ENCODE measurements at places on chromosomes 2 and 18.

GRCh38 chr2:216596236-216596979 is 36.8 kb upstream of the IGFBP2 start:
- DNase-seq: peak; percentile 33

DNA sequence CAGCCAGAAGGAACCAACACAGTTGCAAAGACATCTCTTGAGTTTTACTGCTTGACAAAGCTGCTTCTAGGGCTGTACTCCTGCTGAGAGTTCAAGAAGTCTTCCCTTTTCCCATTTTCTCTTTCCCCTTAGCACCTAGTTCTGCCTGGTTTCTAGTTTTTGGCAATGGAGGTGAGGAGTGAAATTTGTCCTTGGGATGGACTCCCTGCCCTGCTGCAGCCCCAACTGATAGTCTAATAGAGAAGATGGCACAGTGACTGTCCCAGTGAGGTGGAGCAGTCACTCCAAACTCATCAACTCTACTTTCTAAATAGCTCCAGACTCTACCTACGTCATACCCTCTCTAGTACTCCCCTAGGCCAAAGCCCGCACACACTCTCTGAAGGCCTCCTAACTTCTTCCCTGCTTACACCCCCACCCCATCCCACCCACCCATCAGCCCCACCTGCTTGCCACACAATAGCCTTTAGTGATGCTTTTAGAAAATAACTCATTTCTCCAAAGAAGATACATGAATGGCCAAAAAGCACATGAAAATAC is 164.4 kb downstream of the DDX1 start:
- DNase-seq: no peak

GRCh38 chr2:174031226-174031625 is 66.1 kb upstream of the SP3 start:
- no peak for DNase-seq

- DNase-seq: no peak
Observed at GRCh38 chr2:85523062-85523902, 15.7 kb upstream of the MAT2A start.

DNA sequence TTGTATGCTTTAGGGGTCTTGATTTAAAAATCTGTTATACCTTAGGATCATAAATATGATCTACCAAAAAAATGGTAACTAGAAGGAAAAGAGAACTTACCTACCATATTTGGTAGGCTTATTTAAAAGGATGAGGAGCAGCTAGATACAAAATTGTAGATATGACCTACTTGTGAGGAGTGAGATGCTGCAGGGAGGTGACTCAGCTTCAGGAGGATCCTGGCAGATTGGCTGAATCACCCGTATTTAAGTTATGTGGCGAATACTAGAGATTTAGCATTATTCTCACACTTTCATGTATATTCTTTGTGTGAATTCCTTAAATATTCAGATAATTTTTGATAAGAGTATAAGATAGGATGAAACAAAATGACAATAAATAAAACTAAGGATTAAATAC is 657.3 kb upstream of the LINC00305 start:
- no peak for DNase-seq

DNA sequence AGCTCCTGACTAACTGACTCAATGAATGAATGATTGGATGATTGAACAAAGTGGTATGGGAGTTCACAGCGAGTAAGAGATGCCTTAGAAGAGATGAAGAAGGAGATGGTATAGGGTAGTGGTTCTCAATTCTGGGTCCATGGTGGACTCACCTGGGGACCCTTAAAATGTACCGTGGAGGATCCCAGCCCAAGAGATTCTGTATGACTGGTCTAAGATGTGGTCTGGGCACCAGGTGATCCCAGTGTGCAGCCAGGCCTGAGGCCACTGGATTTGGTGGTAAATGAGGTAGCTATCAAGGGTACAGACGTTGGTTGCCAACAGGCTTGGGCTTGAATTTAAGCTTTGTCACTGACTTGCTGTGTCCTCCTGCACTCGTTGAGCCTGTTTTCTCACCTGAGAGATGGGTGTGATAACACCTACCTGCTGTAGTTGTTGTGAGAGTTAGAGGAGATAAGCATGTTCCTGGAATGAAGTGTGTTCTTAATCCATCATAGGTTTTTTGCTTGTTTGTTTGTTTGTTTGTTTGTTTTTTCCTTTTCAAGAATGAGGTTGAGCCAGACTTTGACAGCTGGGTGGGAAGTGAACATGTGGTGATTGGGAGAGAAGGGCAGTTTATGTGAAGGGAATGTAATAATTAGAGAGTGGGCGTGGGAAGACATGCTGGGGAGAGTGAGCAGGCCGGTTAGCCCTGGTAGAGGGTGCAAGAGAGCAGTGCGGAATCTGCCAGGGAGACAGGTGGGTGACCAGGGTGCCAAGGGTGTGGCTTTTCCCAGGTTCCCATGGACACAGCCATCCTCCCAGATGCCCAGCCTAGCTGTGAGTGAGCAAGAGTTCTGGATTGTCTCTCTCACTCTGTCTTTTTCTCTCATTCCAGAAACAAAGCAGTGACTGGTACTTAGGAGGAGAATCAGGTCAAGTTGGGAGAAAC is 31.4 kb upstream of the IL1B start:
- DNase-seq: no peak

DNA sequence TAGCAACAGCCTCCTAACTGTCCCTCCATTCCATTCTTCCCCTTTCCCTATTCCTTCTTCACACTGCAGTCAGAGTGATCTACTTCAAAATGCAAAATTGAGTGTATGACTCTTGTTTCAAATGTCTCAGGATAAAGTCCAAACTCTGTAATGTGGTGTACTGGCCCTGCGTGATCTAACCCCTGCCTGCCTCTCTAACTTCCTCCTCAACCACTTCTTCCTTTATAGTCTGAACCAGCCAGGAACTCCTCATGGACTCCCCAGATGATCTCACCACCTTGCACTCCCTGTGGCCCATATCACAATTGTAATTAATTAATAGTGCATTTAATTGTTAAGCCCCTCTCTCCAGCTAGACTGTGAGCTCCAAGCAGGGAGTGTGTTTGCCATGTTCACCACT is 3.1 kb upstream of the B3GNT2 start:
- no peak for DNase-seq

- no peak for DNase-seq
Observed at GRCh38 chr2:120300385-120300784, 45.6 kb upstream of the INHBB start.

GRCh38 chr2:212299943-212300342 is 238.7 kb downstream of the ERBB4 start:
- no peak for DNase-seq

- DNase-seq: no peak
Observed at GRCh38 chr2:25388491-25388890, 46.8 kb upstream of the DNMT3A start.

- no peak for DNase-seq
Observed at GRCh38 chr2:190911813-190912212, 31.2 kb downstream of the GLS start.

DNA sequence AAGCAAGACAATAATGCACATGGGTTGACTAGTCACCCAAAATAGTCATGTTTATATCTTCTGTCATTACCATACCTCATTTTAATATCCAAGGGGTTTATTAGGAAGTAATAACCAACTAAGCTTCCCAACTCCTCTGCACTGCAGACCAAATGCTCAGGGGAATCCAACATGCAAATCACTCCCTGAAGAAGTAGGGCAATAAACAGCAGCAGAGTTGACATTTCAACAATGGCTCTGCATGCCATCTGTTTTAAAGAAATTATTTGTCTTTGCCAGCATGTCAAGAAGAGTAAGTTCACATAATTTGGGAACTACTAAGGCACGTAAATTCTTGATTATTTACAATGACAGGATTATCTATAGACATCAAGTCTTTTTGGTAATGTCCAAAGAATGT is 84.4 kb upstream of the LYPD1 start:
- DNase-seq: no peak

DNA sequence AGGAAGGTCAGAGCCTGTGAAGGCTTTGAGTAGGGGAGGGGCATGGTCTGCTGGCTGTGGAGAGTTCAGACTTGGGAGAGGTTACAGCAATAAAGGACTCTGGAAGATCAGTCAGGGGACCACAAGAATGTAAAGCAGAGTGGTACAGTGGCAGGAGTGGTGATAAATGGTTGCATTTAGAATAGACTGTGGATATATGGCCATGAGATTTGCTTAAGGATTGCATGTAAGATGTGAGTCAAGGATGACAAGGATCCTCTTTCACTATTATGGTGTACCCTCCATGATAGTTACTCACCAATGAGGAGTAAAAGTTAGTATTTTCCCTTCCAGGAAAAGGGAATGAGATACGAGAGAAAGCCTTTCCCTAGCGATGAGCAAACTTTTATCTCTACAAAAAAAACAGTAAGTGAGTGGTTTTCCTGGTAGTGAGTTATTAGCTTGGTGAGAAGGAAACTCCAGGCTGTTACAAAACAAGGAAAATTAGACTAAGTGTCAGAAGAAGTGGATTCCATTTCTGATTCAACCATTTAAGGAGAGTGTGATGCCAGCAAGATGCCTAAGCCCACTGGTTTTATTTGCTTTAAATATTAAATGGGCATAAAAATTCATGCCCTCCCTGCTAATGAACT is 818.0 kb upstream of the ACVR2A start:
- DNase-seq: no peak

- no peak for DNase-seq
Observed at GRCh38 chr2:172962824-172963223, 112.8 kb upstream of the MAP3K20 start.

- no peak for DNase-seq
Observed at GRCh38 chr2:234107861-234108260, 57.4 kb downstream of the SPP2 start.

- no peak for DNase-seq
Observed at GRCh38 chr2:44766220-44766619, 175.3 kb upstream of the SIX3 start.

- DNase-seq: no peak
Observed at GRCh38 chr18:24443870-24444269, 16.6 kb upstream of the HRH4 start.

- no peak for DNase-seq
Observed at GRCh38 chr18:60110836-60111235, 211.0 kb downstream of the PMAIP1 start.

GRCh38 chr2:165277295-165277694 is 38.1 kb downstream of the SCN2A start:
- no peak for DNase-seq

DNA sequence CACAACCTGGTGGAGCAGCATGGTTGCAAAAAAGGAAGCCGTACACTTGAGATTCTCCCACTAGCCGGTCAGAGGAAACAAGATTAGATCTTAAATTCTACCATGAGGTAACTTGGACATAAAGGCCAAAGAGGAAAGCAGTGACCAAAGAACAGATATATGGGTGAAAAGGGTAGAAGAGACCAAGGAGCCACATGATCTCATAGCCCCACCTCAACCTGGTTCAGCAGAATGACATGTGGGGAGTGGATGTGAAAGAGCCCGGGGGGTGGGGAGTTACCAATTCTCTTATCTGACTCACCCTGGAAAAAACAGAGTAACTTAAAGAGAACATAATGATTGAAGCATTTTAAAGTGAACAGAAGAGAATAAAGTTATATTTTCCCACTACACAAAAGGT is 683.0 kb downstream of the DSC3 start:
- no peak for DNase-seq

DNA sequence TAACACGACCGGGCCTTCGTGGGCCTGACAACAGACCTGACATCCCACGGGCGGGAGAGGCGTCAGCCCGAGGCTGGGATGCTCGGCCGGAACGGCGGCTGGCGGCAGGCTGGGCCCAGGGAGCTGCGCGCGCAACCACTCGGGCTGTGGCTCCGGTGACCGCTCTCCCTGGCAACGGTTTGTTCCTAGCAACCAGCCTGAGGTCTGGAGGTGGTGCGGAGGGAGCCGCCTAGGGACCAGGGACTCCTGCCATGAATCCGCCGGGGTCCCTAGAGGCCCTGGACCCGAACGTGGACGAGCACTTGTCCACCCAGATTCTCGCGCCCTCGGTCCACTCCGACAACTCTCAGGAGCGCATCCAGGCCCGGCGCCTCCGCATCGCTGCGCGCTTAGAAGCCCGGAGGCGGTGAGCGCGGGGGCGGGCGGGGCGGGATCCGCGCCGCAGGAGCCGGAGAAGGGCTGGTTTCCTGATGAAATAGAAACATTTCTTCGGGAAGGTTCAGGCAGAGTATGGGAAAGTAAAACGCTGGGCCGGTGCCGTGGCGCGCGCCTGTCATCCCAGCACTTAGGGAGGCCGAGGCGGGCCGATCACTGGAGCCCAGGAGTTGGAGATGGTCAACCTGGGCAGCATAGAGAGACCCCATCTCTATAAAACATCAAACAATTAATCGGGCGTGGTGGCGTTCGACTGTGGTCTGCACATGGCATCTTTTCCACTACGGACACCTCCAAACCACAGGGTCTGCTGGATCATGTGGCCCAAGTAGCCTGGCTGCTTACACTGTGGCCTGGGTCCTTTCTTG is at the start of gene DRC1:
TSS of gene DRC1 (plus strand) at position 182 of the 803 bp plus-strand sequence. CDS start at position 252, 70 bp downstream.
- DNase-seq: peak; percentile 69

DNA sequence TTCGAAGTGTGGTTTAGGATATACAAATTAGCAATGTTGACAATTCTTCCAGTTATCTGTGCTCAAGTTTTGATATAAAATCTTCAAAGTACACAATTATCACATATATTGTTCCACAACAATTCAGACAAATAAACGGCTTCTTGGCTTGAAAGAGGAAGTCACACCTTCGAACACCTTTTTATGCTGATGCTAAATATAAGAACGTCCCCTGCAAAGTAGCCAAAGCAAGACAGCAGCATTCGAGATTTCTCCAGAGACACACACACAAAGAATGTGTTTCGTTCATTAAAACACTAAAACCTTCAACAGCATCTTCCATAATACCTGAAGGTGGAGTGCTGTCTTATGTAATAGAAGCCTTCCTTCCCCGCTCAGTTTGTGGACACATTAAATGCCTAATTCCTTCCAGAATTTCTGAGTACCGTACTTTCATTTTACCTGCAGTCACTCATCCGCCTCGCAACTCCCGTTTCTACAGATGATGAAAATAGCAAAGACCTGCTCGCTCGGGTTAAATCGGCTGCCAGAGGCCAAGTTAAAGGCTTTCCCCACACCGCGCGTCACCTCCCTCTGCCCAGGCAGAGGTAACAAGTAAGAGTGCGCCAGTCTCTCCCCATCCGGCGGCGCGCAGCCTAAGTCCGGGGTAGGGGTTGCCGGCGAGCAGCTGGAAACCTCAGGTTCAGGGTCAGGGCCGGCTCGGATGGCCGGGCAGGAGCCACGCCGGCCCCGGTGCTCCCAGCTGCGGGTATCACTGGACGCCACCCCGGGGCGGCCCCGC is 847 bp downstream of the SERPINE2 start:
- peak; percentile 7 for DNase-seq

DNA sequence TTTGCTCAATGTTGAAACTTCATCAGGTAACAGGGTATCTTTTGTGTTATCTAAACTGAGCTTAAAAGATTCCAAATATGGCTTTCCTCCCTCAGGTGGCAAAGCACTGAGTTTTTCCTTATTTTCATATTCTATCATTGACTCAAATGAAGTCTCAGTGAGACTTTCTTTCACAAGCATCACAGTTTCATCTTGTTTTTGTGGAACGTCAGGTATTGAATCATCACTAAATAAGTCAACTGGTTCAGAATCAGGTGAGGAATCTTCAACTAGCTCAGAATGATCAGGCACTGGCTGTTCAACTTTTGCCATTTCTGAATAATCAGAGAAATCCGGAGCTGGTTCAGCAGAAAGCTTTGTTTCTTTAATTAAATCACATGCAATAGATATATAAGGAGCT is 24.6 kb downstream of the RTN4 start:
- DNase-seq: no peak

GRCh38 chr2:75079575-75079974 is 119.7 kb downstream of the TACR1 start:
- no peak for DNase-seq
